GM12878 (cell line): ENCODE measurements at places on chromosomes 3 and 15. TPM values are rescaled to one million over a fixed set of nuclear protein-coding genes. Genes with fewer than 3 reads are reported as not detected.

The SNTN gene
- total RNA-seq = not detected in 2 replicates

GRCh38 chr15:80606511-80607071 is 88.5 kb upstream of the ABHD17C start:
- no peak for DNase-seq

- no peak for DNase-seq
These were observed 63.6 kb downstream of the ZNF621 start for GRCh38 chr3:40588406-40588805.

GRCh38 chr15:78969687-78970349 is 25.0 kb upstream of the CTSH start:
- no peak for DNase-seq

DNA sequence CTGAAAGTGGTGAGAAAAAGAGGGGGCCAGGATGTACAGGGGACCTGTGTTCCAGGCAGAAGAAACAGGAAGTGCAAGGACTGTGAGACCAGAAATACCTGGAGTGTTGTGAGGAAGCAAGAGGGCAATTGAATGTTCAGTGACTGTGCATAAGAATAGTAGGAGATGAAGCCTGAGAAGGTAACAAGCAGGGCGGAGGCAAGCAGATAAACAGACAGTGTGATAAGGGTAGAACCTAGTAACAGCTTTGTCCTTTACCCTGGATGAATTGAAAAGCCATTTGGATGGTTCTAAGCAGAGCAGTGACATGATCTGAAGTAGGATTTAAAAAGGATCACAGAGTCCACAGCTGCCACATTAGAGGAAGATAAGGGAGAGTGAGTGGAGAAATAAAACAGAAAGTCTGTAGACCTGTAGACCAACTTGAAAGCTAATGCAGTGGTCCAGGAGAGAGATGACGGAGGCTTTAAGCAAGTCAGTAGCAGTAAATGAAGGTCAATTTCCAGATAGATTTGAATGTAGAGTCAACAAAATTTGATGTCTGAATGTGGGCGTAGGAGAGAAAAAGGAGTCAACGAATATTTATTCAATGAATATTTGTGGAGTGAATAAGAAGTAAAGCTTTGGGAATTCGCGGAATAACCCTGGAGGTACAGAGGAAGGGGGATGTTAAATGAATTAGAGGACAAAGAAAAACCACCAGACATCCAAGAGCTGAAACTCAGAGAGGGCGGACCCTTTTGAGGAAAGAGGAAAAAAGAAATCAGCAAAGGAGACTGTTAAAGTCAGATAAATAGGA is 4.2 kb upstream of the PLOD2 start:
- no peak for DNase-seq

DNA sequence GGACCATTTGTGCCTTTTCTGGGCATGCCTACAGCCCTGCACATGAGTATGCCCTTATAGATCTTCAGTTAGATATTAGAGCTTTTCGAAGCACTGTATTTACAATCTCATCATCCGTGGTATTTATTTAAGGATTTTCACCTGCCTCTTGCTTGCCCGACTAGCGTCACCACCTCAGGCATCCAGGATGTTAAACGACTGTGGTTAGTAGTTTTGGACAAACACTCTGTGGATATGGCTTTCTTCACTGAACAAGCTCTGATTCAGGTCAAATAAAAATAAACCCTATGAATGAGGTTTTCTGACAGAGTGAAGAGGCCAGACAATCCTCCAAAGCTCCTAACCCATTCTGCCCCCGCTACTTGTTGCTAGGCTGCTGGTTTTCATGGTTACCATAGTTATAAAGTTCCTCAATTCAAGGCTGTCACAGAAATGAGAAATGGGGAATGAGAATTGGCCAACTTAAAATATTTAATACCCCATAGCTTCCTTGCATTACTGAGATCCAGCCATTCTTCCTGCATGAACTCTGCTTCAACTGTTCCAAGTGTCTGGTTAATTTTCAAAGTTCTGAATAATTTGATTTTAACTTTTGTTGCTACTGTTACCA is 440.1 kb downstream of the GABRG3 start:
- DNase-seq = no peak

DNA sequence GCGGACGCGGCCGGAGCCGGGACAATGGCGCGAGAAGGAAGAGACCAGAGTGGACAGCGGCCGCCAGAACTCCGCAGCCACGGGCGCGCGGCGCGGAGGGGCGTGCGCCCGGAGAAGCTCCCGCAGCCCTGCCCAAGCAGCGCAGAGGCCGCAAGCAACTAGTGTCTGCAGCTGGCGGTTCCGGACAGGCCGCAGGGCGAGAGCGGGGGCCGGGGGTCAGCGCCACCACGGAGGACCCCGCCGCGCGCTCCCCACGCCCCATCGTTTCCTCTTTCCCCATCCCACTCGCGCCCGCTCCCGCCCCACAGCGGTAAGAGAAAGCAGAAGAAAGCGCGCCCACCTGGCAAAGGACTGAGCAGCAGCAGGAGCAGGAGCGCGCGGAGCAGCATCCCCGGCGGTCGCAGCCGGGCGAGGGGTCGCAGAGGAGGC is 440 bp downstream of the PRTG start:
- no peak for DNase-seq

The KLHL40 gene
- total RNA-seq = not detected in 2 replicates

- no peak for DNase-seq
These were observed 11.5 kb downstream of the GXYLT2 start for GRCh38 chr3:72899349-72899765.

DNA sequence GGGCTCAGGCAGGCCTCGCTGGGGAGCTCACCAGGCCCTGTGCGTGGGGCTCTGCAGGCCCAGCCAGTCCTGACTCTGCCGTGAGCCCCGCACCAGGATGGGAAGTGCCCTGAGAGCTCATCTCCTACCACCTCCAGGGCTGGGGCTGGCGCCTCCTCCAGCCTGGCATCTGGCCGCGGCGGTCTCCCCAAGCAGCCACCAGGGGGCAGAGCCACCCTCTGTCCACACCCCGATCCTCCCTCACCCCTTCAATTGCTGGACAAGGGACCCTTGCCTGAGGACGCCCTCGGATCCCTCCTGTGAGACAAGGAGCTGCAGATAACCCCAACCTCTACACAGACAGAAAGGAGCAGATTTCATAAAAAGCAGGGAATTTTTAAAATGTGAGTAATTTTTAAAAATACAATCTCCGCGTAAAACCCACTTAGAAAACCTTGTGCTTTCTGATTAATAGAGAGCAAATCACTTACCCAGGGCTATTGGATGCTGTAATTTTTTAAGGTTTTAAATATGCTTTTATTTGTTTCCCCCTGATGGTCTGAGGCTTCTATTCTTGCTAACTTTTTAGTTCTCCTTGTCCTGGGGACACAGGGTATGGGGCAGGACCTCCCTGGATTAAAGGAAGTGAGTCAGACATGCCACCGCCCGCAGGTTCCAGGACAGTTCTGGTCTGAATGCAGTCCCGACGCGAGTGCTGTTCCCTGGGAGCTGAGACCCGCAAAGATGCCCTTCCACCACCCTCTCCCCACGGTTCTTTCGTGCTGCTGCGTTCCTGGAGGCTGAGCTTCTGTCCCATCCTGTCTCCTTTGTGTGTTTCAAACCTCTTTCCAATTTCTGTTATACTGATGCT is 52.3 kb upstream of the CHRNA7 start:
- DNase-seq = no peak

- DNase-seq = no peak
These were observed 178.8 kb upstream of the MME start for GRCh38 chr3:154901278-154901677.

DNA sequence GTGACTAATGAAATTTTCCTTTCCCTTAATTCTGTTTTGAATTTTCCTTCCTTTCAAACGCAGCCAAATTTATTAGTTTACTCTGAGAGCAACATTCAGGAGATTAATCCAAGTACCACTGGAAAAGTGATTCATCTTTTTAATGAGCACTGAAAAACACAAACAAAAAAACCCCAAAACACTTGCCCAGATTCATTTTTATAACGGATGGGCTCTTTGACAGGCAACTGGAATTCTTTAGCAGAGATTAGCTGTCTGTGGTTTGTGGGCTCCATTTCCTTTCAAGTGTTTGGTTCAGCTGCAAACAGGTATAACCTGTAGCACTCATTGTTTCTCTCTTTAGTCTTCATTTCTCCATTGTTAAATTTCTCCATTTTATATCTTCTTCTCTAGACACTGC is 3.1 kb upstream of the POLR2M start:
- DNase-seq = no peak

The PRSS50 gene
- total RNA-seq = not detected in 2 replicates

DNA sequence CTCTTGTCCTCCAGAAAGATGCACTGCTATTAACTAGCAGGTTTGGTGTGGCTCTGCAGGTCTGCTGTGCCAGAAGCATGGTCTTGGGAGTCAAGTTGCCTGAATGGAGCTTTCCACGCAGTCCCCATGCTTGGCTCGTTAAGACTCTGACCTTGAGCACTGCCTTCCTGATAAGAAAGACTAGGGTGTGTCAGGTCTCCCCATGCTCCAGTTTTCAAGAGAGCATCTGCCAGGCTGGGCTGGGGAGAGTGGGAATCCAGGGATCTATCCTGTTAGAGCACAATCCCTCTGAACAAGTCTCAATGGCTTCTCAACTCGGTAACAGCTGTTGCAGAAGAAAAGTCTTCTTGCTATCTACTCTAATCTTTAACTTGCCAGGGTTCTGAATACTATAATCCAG is 98.2 kb downstream of the TJP1 start:
- DNase-seq = no peak

DNA sequence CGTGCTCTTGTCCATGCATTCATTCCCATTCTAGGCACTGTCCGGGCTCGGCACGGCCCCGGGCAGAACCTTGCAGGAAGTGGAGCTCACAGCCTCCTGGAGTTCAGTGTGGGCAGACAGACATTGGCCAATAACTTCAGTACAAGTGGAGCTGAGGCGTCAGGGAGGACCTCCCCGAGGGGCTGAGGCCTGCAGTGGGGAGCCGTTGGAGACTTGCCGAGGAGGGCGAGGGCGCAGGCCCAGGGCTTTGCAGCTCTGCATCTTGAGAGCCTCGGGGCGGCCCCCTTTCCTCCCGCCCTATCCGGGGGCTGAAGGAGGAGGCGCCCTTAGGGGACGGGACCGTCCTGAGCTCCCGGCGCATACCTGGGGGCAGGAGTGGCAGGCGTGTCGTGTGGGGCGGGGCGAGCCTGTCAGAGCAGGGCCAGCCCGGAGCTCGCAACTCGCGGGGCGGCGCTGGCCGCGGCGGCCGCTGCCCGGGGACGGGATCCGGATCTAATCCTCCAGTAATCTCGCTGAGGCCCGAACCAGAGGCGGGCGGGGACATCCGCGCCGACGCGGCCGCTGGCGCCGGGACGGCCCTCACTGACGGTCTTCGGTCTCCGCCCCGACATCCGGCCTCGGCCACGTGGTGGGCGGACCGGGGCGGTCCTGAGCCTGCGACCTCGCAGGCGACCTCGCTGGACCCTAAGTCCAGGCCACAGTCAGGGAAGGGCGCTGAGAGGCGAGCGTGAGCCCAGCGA is at the start of gene ACY1:
Gene ACY1, plus strand, starts transcription at position 698 of the 740 bp plus-strand sequence. CDS start 530 bp downstream, outside the sequence.
- peak; percentile 43 for DNase-seq

DNA sequence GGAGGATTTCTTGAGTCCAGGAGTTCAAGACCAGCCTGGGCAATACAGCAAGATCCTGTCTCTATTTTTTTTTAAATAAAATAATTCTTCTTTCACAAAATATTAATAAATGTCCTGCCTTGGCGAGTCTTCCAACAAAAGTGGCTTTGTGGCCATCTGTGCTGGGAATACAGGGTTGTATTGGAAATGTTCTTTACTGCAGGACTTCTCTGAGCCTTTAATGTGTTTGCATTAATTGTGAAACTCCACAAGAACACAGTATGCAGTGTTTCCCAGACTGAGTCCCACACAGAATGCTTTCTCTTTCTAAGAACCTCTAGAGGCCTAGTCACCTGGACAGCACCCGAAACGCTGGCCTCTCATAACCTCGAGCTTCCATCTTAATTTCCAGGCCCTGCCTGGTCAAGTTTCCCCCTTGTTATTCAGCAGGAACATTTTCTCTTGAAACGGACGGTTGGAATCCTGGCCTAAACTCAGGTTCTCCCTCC is 85.4 kb upstream of the ARRDC4 start:
- no peak for DNase-seq

The PPP2R3A gene
- total RNA-seq = 0.08 TPM in 1 of 2 replicates, not detected in the other

DNA sequence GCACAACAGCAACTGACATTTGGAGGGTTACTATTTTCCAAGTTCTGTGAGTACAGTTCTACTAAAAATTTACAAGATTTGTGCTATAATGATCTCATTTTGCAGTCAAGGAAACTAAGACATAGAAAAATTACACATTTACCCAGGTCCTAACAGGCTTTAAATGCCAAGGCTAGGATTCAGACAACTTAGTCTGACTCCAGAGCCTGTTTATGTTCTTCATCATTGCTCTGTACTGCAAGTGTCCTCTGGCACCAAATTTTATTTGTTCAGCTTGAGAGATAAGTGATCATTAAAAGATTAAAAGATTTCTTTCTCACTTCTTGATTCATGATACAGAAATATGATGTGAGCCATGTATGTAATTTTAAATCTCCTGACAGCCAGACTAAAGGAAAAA is 290.8 kb downstream of the UBE2E2 start:
- no peak for DNase-seq

The C2CD4A gene
- total RNA-seq = not detected in 2 replicates

The LRRN1 gene
- total RNA-seq = not detected in 2 replicates

- DNase-seq = no peak
These were observed 40.1 kb upstream of the MUC13 start for GRCh38 chr3:124974691-124975090.

GRCh38 chr3:149705416-149705815 is 46.9 kb downstream of the COMMD2 start:
- DNase-seq = no peak

The ZIC1 gene
- total RNA-seq = not detected in 2 replicates

The MASP1 gene
- total RNA-seq = 0.05 TPM in 1 of 2 replicates, not detected in the other

DNA sequence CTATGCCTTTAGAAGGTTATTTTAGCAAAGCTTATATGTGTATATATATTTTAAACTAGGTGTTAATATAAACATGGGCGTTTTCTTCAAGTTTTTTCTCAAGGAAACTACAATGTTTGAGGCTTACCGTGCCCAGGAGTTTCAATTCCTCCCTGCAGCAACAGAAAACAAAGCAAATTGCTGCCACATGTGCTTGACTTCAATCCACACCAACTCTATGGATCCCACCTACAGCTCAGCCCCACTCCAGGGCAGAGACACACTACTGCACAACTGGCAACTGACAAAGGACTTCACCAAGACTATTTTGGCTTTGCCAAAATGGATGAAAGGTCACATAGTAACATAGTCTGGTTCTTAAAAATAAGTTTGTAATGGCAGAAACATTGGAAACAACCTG is 346.6 kb downstream of the ERC2 start:
- no peak for DNase-seq

The CCR4 gene
- total RNA-seq = 7.9 and 8.6 TPM in 2 replicates

The ILDR1 gene
- 7.4 and 7.8 TPM in 2 replicates for total RNA-seq

GRCh38 chr3:50405249-50405648 is 45.9 kb upstream of the TMEM115 start:
- no peak for DNase-seq

DNA sequence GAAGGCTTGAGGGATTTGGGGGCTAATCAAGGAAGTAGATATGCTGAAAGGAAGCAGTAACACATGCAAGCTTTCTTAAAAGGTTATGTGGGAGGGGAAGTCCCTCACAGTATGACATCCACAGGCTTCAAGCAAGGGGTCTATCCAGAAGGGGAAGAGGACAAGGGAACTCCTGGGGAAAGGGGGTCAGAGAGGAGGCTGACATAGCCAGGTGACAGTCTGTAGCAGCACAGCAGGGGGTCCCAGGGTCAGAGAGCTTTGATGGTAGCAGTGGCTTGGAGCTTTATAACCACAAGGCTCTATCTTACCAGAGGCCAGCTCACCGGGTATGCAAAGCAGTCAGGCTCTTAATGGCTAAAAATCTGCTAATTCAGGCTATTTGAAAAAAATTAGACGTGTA is 150.6 kb upstream of the NSMCE3 start:
- DNase-seq = no peak

- DNase-seq = no peak
These were observed at the start of gene PRKCD for GRCh38 chr3:53160660-53161449. Gene PRKCD, plus strand, starts transcription at chr3:53161209. Its CDS starts 17,214 bp downstream, at chr3:53178423.

The PATL2 gene
- total RNA-seq = 10.7 and 11.5 TPM in 2 replicates

The ANKRD63 gene
- total RNA-seq = not detected in 2 replicates
